Femur (tissue), 1 donor: ENCODE measurements at places on chromosomes 7 and 10.

DNA sequence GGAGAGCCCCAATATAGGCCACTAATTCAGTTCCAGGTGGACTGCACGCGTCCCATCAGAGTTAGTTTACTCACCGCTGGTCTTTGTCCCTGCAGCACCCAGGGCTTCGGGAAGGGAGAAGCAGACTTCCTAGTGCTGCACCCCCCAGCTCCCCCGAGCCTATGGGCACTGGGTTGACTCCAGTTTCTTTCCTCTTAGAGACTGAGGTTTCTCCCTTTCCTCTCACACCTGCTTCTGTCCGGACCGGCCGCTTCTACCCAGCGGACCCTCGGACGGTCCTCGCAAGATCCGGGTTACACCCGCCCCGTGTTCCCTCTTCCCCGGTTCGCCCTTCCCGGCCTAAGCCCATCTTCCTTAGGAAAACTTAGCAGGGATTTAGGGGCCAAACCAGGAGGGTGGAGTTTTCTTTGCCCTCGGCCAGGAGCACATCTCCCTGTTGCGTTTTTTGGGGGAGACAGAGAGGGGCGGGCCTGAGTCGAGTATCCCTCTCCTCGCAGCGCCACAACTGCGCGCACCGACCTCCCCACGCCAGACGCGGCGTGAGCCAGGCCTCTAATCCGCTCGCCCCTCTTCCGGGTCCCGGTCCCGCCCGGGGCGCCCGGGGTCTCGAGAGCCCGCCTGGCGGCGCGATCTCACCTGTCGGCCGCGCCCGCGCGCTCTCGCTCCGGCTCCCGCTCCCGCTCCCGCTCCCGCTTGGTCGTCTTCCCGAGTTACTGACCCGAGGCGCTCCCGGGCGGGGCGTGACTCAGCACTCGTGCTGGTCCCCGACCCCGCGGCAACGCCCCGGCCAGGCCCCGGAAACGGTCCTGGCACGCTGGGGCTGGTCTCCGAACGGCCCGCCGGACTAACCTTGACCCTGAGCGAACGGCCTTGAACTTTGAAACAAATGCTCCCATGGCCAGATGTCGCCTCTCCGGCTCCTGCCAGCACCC, at the start of gene AIFM2:
Gene AIFM2 (minus strand): TSS at position 728 of the 932 bp plus-strand sequence. CDS start 8,741 bp downstream, outside the sequence.
- DNase-seq = peak; percentile 67

DNA sequence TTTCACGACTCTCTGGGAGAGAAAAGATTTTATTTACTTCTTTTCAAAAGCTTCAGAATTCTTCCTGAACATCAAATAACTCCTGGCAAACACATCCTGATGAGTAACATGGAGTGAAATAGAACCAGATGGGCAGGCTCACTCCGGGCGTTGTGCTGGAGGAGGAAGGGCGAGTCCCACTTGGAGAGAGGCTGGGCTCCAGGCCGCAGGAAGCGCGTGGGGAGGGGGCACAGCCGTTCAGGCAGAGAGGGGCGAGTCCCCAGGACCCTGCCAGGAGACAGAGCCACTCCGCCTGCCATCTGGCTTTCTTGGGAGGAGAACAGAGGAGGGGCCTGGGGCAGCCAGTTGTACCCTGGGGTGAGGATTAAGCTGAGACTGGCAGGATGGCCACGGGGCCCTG, 265.9 kb upstream of the ZMIZ1 start:
- DNase-seq = peak; percentile 89

DNA sequence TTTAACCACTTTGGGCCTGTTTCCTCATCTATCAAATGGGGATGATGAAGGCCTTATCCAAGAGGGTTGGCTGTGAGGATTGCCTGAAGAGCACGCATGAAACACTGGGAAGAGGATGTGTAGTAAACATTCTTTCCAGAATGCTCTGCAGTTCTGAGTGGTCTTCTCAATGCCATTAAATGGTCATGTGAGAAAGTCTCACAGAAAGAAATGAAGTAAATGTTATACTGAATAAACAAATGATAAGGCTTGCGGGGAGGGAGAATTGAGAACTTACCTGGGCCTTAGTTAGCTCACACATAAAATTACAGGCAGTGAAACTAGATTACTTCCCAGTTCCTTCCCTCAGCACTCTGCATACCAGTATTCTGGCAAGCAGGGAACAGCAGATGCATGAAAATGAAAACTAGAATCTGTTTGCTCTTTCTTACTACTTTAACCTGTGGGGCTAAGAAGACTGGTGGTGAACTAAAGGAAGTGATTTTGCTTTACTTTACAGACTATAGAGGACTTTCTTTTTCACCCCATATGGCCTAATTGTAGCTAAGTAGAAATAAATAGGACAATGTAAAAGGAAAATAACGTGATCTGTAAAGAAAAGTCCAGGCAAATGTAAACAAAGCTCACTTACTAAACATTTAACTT, 135.3 kb upstream of the CCDC6 start:
- no peak for DNase-seq

GRCh38 chr10:84590327-84591193, 262.2 kb downstream of the CCSER2 start:
- DNase-seq = no peak

DNA sequence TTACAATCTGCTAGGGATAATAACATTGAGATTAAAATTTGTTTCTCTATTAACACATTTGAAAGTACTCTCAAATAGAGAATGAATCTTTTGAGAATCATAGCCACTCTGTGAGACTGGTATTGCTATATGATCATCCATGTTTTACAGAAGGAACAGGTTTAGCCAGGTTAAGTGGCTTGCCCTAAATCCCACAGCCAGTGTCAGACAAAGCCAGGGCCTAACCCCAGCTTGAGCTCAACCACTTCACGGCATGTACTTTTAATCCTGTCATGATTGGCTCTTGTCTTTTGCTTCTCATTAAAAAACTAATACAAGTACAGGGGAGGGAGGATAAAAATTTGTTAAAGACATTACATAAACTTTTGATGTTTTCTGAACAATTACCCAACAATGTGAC, 3.8 kb upstream of the ZNRF2 start:
- no peak for DNase-seq

DNA sequence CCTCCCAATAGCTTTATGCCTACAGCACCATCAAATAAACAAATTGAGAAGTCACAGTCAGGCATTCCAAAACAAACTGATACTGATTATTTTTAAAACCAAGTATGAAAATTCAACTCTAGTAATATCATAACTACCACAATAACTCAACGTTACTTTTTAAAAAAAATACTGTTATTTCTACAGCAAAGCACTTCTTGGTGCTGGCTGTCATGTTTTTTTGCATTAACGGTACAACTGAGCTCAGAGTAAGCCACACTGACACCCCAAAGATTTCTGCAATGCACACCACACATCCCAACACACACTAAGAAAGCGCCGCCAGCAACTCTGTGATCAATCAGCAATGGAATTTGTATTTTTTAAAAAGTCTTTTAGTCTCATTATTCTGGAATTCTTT, 113.6 kb downstream of the RNF32 start:
- DNase-seq = no peak

DNA sequence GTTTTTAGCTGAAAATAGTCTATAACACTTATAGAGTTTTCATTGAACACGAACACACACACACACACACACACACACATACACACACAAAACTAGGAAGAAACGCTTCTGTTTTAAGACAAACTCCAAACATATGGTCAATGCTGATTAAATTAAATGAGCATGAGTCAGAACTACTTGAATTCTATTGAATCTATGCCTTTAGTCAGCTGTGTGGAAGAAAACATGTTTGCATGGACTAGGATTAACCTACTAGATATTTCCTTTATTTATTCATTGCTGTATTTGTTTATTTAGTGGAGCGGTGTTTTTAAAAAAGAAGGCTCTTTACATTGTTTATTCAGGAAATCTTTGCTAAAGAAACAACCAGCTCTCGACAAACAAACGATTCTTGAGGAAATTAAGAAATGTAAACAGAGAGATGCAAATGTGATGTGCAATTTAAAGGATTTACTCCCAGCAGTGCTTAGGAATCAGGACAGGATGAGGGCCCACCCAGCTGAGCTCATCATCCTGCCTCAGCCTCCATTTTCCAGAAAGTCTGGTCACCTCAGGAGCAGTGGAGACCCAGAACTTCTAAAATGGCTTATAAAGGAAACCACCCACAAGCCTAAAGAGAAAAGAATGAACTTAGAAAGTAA, 83.2 kb downstream of the PDE1C start:
- no peak for DNase-seq

DNA sequence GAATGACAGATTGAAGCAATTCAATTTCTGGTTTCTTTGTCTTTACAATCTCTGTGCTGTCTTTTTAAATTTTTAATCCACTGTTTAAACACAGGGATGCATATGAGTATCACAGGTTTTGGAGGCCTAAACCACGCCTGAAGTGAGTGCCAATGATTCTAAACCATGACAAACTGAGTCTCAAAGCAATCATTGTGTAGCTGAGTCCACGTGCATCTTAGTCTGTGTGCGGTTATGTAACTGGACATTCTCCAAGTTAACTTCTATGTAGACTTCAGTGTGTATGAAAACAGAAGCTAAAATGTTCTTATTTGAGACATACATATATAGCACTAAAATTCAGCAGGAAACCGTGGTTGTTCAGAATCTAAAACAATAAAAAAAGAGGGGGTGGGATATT, 79.3 kb upstream of the ST8SIA6 start:
- DNase-seq = no peak

DNA sequence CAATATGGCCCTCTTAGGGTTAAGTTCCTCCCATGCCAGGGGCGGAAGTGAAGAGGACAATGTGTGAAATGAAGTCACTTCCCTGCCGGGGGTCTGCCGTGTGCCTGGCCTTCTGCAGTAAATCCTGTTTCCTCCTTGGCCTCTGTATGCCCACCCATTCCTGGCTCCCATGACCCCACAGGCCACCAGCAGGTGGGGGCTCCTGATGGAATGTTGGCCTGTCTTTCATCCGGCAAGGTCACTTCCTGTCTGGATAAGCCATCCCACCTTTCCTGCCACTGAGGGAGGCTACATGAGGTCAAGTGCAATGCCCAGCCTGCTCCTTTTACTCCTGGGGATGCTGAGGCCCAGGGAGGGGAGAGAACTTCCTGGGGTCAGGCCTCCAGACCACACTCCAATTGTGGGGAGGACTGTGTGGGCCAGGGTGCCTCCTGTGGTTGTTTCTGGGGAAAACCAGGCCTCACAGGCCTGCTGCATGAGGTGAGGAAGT, 22.3 kb downstream of the PALD1 start:
- DNase-seq = peak; percentile 50

GRCh38 chr10:15901889-15902288, 41.6 kb upstream of the MINDY3 start:
- no peak for DNase-seq

DNA sequence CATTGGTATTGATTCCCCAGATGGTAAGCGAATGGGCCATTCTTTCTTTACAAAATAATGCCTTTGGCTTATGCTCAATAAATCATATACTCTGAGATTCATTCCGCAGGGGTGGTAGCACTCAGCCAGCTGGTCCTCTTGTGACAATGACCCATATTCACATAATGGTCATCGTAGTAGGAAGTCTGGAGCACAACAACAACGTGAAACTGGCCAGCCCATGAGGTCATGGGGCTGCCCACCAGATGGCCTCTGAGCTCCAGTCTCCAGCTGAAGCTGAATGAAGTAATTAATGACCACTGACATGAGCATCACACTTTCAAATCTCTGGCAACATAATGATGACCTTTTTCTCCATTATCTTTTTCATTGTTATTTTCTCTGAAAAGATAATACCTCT, 42.3 kb upstream of the SORCS1 start:
- no peak for DNase-seq

GRCh38 chr7:134298902-134299683, 17.6 kb downstream of the SLC35B4 start:
- peak; percentile 27 for DNase-seq

DNA sequence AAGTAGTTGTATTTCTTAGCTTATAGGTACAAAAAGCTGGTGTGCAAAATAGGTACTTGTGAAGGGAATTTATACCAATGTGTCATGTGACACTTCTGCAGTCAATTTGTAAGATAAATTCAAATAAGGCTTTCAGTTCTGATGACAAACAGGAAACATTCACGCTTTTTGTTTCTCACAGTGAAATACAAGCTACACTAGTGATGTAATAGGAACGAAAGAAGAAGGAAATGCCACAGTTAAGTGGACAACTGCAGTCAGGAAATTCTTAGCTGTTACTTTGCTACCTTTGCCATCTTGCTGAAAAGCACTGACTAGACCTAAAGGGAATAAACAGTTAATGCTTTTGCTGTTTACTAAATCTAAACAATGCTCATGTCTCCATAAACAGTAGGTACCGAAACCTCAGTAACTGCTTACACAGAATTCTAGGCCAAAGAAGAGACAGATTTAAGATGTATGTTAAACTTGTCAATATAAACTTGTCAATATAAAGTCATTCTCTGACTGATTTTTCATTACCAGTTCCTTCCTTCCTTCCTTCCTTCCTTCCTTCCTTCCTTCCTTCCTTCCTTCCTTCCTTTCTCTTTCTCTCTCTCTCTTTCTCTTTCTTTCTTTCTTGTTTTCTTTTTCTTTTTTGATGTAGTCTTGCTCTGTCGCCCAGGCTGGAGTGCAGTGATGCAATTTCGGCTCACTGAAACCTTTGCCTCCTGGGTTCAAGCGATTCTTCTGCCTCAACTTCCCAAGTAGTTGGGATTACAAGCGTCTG, 10.1 kb downstream of the OTUD1 start:
- DNase-seq = no peak

DNA sequence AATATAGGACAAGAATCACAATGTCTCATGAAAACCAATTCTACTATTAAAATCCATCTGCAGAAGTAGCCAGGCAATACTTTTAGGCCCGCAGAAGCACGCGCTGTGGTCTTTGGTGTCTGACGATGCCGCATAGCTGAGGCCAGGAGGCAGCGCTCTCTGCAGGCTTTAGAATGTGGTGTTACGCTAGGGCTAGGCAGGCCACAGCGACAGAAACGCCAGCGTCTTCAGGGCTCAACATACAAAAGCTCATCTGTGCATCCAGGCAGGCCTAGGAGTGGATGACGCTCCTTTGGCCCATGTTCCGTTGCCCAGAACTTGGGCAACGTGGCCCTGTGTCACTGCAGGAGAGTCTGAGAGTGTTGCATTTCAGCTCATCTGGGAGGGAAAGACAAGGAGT, 601.1 kb upstream of the FOXK1 start:
- peak; percentile 3 for DNase-seq

- DNase-seq = no peak
Observed at GRCh38 chr7:39691821-39692220, 68.4 kb downstream of the RALA start.

DNA sequence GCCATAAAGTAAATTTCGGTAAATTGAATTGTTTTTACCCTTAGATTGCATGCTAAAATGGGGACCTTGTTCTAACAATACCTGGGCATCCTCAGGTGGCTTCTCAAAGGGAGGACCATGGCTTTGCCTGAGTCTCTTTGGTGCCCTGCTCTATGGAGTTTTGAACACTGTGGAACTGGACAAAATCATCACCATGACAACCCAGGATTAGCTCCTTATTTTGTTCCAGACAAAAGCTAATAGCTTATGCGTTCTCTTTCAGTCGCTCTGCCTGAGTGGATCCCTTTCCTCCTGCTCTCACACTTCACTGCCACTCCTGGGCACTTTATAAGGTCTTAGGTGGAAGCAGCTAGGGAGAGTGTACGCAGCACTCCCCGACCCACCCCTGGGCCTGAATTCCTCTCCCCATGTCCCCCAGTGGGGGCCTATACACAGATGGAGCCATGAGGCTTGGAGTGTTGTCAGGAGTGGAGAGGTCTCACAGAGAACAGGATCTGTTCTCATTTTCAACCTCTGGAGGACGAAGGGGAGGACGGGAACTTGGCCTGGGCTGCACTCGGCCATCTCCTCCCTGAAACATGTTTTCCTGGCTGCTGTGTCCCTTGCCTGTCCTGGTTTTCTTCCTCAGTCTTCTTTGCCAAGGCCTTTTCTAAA, 19.0 kb downstream of the ADCYAP1R1 start:
- DNase-seq = no peak

- DNase-seq = no peak
Observed at GRCh38 chr7:24038993-24039392, 245.0 kb upstream of the NPY start.

- DNase-seq = peak; percentile 60
Observed at GRCh38 chr7:47454069-47454973, 127.6 kb downstream of the TNS3 start.
